CD4-positive, alpha-beta T cell treated with Interleukin-15 for 4 hours (primary cell): ENCODE measurements at places on chromosomes 7 and 10.

DNA sequence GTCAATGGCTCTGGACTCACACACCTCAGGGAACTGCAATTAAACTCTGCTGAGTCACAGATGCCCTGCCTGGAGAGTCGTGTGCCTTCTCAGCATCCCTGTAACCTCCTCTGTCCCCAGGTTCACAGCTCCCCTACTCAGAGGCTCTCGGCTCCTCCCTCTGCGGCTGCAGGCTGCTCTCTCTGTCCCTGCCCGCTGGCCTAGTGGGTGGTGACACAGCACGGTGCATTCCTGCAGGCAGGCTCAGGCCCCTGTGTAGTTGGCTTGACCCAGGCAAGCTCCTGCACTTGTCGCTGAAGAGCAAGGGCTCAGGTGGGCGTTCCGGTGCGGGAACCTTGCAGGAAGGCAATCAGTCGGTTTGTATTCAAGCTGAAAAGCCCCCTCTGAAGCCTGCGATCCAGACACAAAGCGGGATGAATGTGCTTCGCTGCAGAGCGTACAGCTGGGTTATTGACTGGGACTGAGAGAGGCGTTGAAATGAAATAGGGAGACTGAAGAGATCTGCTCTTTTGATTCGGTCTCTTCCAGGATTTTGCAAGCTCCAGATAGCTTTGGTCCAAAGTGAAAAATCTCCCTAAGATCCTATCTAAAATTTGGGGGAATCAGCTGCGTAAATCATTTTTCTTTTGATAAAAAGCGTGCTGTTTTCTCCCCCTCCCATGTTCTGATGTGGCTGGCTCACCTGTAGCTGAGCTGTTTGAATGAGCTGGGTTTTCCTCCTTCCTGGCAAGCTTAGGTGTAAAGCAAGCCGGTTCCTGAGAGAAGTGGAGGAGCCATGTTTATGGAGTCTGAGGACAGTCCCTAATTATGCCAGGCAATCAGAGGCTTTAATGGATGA lies 208.7 kb upstream of the PHYHIPL start:
- DNase-seq = no peak

- no peak for DNase-seq
These were observed 21.1 kb upstream of the CHN2 start for GRCh38 chr7:29173458-29173857.

DNA sequence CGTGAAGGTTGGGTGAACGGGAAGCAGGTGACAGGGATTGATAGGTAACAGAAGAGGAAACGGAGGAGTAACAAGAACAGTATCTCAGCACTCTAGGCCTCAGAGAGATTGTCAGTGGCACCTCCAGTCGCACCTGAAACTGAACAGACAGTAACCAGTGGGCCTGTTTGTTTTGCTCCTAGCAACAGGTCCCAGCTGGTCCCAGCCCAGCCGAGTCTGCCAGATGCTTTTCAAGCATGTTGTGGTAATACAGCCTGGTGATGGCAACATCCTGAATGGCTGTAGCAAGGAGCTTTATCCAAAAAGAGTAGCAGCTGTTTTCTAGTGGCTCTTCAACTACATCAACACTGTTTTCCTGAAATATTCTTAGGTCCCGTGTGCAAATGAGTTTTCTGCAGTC lies 4.7 kb downstream of the CACNB2 start:
- no peak for DNase-seq

- no peak for DNase-seq
These were observed 100.2 kb downstream of the MMRN2 start for GRCh38 chr10:86857128-86857721.

DNA sequence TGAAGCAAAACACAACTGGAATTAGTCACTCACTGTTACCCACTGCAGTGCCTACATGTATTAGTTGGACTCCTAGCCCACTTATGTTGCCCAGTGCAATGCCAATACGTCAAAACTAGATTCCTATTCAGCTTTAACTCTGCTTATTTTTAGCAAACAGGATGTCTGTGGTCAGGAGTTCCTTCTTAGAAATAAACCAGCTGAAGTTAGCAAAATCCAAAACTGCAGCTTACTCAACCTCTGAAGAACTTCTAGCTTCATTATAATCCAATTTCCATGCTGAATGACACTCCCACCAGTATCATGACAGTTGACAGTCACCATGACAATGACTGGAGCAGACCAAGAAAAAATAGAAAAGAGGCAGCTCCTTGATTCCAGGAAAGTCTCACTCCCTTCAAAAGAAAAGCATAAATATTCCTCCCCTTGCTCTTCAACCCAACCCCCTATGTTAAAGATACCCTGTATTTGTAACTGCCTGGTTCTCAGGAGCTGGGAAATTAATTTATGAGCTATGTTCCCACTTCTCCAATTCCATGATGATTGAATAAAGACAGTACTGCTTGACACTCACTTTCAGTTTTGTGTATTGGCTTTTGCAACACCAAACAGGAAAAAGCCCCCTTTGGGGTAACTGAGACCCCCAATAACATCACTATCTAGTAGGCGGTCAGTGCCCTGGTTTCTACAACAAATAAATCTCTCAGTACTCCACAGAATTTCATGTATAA lies 327.4 kb downstream of the SORCS1 start:
- DNase-seq = no peak

- no peak for DNase-seq
These were observed 94.2 kb downstream of the CDK14 start for GRCh38 chr7:90690159-90690858.

DNA sequence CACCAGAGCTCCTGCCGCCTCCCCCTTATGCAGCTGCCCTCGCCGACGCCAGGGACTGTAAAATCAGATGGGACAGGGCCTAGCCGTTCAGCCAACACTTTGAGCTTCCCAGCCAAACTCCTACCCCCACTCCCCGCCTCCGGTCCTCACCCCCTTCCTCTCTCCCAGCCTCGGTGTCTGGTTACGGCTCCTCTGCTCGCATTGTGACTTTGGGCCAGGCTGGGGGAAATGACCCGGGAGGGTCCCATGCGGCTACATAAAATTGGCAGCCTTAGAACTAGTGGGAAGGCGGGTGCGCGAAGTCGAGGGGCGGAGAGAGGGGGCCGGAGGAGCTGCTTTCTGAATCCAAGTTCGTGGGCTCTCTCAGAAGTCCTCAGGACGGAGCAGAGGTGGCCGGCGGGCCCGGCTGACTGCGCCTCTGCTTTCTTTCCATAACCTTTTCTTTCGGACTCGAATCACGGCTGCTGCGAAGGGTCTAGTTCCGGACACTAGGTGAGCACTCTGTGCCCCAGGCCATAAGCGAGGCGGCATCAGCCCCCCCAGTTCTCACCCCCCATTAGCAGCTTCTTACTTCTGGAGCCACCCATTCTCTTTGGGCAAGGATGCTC lies at the start of gene KAZALD1:
TSS of gene KAZALD1 (plus strand) at position 366 of the 608 bp plus-strand sequence. CDS start 604 bp downstream, outside the sequence.
- no peak for DNase-seq

DNA sequence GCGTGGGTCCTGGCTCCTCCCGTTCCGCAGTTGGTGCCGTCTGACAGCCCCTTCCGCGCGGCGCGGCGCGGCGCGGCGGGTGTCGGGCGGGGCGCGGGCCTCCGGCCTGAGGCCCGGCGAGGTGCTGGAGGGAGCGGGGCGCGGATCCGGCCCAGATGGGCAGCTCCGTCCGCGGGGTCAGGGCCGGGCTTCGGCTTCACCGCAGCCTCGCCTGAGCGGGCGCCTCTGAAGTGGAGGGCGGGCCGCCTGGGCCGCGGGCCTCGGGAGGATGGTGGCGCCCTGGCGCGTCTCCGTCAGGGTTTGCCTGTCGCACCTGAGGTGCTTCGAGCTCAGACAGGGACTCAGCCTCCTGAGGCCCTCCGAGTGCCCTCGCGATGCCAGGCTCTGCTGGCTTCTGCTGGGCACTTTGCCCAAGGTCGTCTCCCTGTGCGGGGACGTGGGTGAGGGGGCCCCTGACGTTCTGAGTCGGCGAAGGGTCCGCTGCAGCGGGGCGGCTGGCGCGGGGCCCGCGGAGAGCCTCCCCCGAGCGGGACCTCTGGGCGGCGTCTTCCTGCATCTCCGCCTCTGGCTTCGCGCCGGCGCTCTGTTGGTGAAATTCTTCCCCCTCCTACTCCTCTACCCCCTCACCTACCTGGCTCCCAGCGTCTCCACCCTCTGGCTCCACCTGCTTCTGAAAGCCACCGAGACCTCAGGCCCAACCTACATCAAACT lies 473 bp downstream of the ADCK2 start:
- DNase-seq = peak; percentile 47

- no peak for DNase-seq
These were observed 312.4 kb downstream of the KCNMA1 start for GRCh38 chr10:77325233-77325537.

DNA sequence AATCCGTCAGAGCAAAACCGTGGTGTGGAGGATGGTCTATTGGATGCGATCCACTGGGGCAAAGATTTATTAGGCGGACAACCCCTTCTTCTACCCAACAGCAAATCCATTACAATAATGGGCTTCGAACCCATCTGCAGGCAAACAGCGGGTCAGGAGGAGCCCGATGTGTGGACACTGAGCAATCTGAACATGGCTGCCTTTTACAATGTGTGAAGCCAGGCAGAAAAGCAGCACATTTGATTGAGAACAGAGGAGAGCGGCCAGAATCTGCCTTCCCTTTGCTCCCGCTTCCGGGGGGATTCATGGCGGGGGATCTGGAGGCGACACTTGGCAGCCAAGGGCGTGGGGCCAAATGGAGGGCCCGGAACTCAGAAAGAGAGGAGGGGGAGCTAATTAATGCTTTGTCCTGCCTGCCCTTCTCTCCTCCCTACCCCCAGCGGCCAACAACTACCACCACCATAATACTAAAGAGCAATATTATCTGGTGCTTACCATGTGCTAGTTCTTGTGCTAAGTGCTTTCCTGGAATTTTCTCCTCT lies 133.0 kb downstream of the EMX2 start:
- DNase-seq = no peak

DNA sequence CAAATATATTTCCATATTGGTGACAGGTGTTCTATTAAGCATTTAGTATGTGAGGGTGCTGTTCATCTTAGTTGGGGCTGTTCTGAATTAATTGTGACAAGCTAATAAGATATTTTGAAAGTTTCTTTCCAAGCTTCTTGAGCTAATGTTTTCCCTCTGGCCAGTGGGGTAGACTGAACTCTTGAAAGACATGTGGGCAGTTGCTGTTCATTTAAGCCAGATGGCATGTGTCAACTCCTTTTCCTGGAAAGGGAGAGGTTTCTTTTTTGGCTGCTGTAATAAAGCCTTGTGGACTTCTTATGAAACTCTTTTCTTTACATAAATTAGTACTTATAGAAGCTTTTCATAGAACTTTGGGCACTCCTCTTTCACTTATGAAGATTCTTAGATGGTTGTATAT lies 21.7 kb downstream of the RAB18 start:
- DNase-seq = no peak

- DNase-seq = no peak
These were observed 124.9 kb downstream of the NPY start for GRCh38 chr7:24408798-24409430.

GRCh38 chr10:95783741-95784140 lies 27.8 kb downstream of the ENTPD1 start:
- DNase-seq = no peak

- no peak for DNase-seq
These were observed 947.6 kb upstream of the POT1 start for GRCh38 chr7:125877246-125877645.

- no peak for DNase-seq
These were observed 306.4 kb upstream of the CDC14C start for GRCh38 chr7:48617993-48618392.
